Spleen (tissue), 13 donors: ENCODE measurements at places on chromosomes 1 and 21. TPM values are rescaled to one million over a fixed set of nuclear protein-coding genes. Genes with fewer than 3 reads are reported as not detected.
A peak's percentile ranks its signal among the peaks of the same experiment; 100 is the strongest.

DNA sequence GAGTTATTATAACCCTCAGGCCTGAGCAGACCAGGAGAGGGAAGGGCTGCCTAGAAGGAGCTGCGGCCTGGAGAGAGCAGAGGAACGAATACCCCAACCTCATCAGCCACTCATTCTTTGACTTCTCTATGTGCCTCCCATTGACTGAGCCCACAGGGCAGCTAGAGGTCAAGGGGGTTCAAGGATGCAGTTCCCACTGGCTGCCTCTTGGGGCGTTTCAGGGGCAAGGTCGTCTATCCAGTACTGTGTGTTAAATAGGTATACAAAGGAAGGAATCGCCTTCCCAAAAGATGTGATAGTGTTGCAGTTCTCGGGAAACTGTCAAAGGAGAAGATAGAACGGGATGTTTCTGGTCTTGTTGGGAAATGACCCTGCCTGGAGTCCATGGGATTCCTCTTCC lies 250.6 kb downstream of the PRDM2 start:
- peaks cover under 1% of the 10 kb centered on the region for H3K27me3 ChIP-seq
- no peaks in the 10 kb centered on the region for H3K36me3 ChIP-seq
- H3K27ac ChIP-seq: no peak overlapping the region
- no peak overlapping the region for H3K4me3 ChIP-seq

DNA sequence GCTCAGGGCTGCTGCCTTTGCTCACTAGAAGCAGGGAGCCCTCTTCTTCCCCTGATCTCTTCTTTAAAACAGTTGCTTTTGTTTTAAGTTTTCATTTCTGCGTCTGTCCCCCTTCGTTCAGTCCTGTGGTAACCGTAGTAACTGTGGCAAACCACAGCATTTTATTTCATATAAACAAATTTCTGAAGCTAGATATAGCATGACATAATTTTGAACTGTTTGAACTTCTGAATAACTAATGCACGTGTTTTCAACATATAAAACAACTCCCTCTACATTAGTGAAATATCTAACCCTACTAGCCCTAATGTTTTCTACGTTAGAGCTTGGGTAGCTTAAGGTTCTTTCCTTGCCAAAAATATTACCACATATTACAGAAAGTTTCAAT lies 104.6 kb downstream of the DISP1 start:
- no peaks in the 10 kb centered on the region for H3K36me3 ChIP-seq
- no peaks in the 10 kb centered on the region for H3K27me3 ChIP-seq
- no peak overlapping the region for H3K4me3 ChIP-seq
- H3K27ac ChIP-seq: no peak overlapping the region
- no peak for DNase-seq
- no peaks in the 10 kb centered on the region for H3K4me1 ChIP-seq

DNA sequence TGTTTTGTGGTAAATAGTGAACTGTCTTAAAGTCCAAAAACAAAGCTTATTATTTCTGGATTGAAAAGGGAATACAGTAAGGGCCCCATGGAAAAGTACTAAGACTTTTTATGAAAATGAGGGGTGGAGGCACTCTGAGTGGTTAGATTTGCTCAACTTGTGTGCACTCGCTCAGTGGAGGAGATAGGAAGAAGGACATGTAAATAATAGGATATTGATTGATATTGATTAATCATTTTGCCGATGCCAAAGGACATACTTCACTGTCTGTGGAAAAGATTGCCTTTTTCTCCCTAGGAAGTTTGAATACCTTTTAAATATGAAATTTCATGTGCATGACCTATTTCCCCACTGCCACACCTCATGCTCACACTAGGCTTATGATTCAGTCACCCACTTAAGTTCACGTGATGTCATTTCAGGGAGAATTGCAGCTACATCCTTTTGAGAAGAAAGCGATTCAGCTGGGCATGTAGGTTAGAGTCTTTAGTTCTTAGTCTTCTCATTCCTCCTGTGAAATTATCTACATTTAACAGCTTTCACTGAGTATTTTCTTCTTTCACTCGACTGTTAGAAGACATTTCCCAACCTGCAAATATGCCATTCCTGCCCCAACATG lies 5.0 kb downstream of the MTR start:
- H3K36me3 ChIP-seq: peaks cover 4% of the 10 kb centered on the region
- DNase-seq: no peak
- H3K27ac ChIP-seq: no peak overlapping the region
- H3K4me1 ChIP-seq: peaks cover 66% of the 10 kb centered on the region
- no peaks in the 10 kb centered on the region for H3K27me3 ChIP-seq
- H3K4me3 ChIP-seq: no peak overlapping the region

GRCh38 chr1:219123036-219123435 lies 50.6 kb upstream of the LYPLAL1 start:
- H3K27me3 ChIP-seq: no peaks in the 10 kb centered on the region
- H3K36me3 ChIP-seq: no peaks in the 10 kb centered on the region
- no peak overlapping the region for H3K4me3 ChIP-seq
- no peaks in the 10 kb centered on the region for H3K4me1 ChIP-seq
- no peak for DNase-seq

GRCh38 chr1:16617114-16617631 lies 3.8 kb upstream of the NBPF1 start:
- H3K27ac ChIP-seq: no peak overlapping the region
- DNase-seq: peak; percentile 79
- H3K4me1 ChIP-seq: peaks cover 14% of the 10 kb centered on the region
- peaks cover 46% of the 10 kb centered on the region for H3K36me3 ChIP-seq

- no peak overlapping the region for H3K4me3 ChIP-seq
- H3K27me3 ChIP-seq: no peaks in the 10 kb centered on the region
- H3K36me3 ChIP-seq: no peaks in the 10 kb centered on the region
- DNase-seq: no peak
These were observed 2.0 kb downstream of the NPL start for GRCh38 chr1:182791281-182792179.

OLFM3 gene
- total RNA-seq: not detected

DNA sequence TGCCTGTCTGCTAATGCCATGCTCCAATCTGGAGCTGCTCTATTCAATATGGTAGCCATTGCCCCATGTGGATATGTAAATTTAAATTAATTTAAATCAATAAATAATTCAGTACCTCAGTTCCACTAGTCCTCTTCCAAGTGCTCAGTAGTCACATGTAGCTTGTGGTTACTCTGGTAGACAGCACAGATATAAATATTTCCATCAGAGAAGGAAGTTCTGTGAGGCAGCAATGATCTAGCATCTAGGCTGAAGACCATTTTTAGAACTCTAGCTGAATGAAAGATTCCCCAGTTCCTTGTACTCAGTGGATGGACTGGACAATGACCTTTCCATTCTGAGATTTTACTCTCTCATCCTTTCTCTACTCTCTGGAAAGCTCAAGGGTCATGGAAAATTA lies 25.8 kb upstream of the CAPZB start:
- H3K4me3 ChIP-seq: no peak overlapping the region
- no peaks in the 10 kb centered on the region for H3K27me3 ChIP-seq
- no peak overlapping the region for H3K27ac ChIP-seq

RCAN3 gene
- 21.7 TPM for total RNA-seq

- H3K27ac ChIP-seq: no peak overlapping the region
- H3K4me3 ChIP-seq: no peak overlapping the region
- no peaks in the 10 kb centered on the region for H3K4me1 ChIP-seq
- no peak for DNase-seq
- no peaks in the 10 kb centered on the region for H3K36me3 ChIP-seq
These were observed 139.5 kb downstream of the ZZZ3 start for GRCh38 chr1:77542813-77543420.

DNA sequence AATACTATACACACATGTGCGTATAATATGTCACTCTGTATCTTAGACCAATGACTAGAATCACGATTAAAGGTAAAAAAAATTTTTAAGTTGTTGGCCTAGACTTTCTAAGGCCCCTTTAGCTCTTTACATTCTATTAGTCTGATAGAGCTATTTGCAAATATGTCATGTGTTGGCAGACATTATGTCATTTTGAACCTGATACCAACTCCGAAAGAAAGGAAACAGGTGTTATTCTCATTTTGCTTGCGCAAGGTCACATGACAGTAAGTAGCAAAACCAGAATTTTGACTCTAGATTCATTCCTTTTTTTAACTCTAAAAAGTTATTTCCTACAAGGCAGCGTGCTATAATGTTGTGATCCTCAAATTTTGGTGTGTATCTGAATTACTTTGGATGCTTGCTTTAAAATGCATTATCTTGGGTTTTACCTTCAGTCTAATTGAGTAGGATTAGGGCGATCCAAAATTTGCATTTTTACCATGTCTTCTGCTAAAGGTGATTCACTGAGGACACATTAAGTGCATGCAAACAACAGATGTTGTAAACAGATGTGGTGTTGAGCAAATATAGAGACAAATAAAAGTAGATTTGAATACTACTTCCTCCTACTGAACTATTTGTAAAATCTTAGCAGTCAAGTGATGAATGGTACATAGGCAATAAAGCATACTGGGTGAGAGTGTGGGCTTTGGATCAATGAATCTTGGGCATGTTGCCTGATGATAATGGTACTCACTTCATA lies 63.5 kb upstream of the KIAA1614 start:
- H3K4me1 ChIP-seq: peaks cover 21% of the 10 kb centered on the region
- no peak for DNase-seq
- H3K36me3 ChIP-seq: peaks cover 14% of the 10 kb centered on the region
- H3K27me3 ChIP-seq: no peaks in the 10 kb centered on the region
- H3K27ac ChIP-seq: no peak overlapping the region
- H3K4me3 ChIP-seq: no peak overlapping the region

TMEM240 gene
- total RNA-seq: not detected

- no peaks in the 10 kb centered on the region for H3K4me1 ChIP-seq
- no peaks in the 10 kb centered on the region for H3K36me3 ChIP-seq
- no peak overlapping the region for H3K27ac ChIP-seq
- no peak overlapping the region for H3K4me3 ChIP-seq
- DNase-seq: no peak
- no peaks in the 10 kb centered on the region for H3K27me3 ChIP-seq
These were observed 128.5 kb upstream of the HNRNPU start for GRCh38 chr1:244992833-244993232.
